ENCODE measurements at places on chromosomes 1 and 21.
A peak's percentile ranks its signal among the peaks of the same experiment; 100 is the strongest.

- no peak for DNase-seq
Observed at GRCh38 chr21:28775071-28775470, 217.6 kb downstream of the LTN1 start.

GRCh38 chr1:5239911-5240310 is 585.5 kb downstream of the AJAP1 start:
- no peak for DNase-seq

GRCh38 chr1:93607814-93608186 is 73.8 kb downstream of the BCAR3 start:
- DNase-seq: peak; percentile 66

- no peak for DNase-seq
Observed at GRCh38 chr1:156586892-156587477, 4.6 kb upstream of the NAXE start.

- peak; percentile 80 for DNase-seq
Observed at GRCh38 chr1:111346089-111346885, 55.6 kb downstream of the CHIA start.

DNA sequence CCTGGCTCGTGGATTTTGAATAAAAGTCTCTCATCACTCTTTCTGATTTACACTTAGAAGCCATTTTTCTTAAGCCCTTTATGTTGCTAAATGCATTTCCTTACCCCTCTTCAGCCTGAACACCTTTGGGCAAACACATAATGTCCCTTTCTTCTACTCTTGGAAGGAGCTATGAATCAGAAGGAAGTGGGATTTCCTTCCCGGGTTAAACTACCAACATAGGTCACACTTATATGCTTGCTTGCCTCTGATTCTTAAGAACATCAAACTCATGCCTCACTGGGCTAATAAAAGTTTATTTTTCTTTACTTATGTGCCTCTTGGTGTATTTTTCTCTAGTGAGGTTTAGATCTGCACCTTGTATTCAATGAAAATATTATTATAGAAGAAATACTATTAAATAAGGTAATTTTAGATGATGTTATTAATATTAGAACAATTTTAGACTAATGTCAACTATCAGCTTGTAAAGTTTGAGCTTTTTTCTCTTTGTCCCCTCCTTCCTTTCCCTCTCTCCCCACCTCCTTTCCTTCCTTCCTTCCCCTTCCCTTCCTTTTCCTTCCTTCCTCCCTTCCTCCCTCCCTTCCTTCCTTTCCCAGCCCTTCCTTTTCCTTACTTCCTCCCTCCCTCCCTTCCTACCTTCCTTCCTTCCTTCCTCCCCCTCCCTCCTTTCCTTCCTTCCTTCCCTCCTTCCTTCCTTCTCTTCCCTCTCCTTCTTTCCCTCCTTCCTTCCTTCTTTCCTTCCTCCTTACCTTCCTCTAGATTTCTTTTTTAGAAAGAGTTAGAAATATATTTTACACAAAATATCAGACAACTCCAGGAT is 66.5 kb upstream of the KCNJ6 start:
- DNase-seq: no peak

GRCh38 chr1:154777154-154777553 is 92.9 kb downstream of the KCNN3 start:
- DNase-seq: no peak

GRCh38 chr1:166978821-166979220 is 3.5 kb upstream of the ILDR2 start:
- DNase-seq: no peak

DNA sequence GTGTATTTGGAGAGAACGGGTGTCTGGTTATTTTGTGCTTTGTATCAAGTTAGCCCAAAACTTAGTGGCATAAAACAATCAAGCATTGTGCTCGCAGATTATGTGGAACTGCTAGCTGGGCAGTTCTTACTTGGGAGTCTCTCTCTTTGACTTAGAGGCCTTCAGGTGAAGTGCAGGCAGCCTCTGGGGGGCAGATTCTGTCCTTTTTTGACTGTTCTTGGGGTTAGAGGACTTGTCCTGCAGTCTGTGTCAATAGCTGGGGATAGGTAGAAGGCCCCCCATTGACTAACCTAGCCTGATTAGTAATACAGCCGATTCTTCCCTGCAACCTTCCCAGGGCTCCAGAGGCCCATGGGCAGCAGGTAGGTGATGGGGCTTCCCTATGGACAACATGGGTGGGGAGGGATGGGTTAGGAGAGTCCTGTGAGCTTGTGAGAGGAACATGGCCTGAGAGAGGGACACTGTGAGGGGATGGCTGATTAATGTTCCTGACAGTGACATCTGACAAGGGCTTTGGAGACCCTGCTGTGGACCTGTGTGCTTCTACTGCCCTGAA is 37.2 kb upstream of the ACOT11 start:
- no peak for DNase-seq

- DNase-seq: no peak
Observed at GRCh38 chr1:19682257-19682656, 17.6 kb downstream of the HTR6 start.

GRCh38 chr1:201074018-201074417 is 38.2 kb downstream of the CACNA1S start:
- DNase-seq: no peak

DNA sequence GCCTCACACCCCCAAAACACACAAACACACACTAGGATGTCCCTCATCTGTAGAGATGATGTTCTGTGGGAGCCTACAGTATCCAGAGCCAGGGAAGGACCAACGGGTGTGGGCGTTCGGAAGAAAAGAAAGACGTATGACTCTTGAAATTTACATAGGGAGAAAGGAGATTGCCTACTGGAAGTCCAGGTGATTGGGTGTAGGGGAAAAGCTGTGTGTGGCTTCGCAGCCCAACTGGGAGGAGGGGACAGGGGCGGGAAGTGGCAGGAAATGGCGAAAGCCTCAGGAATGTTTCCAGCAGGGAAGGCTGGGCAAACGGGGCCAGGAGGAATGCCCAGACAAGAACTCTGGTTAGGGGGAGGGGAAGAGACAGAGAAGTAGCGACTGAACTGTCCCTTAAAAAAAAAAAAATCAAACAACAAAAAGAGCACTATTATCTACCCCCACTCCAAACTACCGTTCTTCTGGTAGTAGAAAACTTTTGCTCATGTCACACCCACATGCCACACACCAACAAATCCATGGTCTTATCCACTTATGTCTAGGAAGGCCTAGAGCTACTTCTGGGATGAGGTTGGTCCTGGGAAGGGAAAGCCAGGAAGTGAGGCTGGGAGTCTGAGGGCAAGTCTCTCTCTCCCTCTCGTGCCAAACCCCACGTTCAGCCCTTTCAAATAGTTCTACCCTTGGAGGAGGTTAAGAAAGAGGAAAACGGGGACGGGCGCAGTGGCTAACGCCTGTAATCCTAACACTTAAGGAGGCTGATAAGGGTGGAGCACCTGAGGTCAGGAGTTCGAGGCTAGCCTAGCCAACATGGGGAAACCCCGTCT is 1.8 kb upstream of the CKS1B start:
- no peak for DNase-seq

DNA sequence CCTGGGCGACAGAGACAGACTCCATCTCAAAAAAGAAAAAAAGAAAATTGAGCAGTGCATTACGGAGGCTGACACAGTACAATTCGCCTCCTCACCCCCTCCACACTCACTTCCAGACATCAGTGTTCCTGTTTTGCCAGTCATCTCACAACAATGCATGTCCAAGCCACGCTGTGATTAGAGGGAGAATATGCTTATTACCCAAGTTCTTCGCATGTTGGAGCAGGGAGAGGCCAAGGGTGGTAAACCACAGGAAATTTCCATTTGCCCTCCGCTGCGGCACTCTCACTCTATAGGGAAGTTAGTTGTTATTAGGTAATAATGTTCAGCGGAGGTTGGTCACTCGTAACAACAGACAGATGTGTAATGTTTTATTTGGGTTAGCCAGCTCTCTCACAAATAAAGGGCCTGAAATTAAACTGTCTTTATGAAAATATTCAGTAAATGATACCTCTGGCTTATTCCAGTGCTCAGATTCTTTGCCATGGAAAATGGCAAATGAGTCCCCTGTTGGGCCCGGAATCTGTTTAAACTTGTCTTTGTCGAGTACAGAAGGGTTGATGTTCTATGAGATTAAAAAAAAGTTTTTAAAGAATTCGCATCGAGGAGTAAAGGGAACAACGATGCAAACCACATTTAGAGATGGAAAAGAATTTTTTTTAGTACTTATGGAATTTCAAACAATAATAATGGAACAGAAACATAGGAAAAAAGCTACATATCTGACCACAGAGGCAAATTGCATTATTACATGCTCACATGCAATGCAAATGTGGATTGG is 33.1 kb downstream of the KCNJ15 start:
- DNase-seq: no peak

GRCh38 chr1:88104236-88104635 is 579.8 kb upstream of the PKN2 start:
- DNase-seq: no peak

- DNase-seq: no peak
Observed at GRCh38 chr1:207789792-207790787, 38.2 kb downstream of the CD46 start.

DNA sequence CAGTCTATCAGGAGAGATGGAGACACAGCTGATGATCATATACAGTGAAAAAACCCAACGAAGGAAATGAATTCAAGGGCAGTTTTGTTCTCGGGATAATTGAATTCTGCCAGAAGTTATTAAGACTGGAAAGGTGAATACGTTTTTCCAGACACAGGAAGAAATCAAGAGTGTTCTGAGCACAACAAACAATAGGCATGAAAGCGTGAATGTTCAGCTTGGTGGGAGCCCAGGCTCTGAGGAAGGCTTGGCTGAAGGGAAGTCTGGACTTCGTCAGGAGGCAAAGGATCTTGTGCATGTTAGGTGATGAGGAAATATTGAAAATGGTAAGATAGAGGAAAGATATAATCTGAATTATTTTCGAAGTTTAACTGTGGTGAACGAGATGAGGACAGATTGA is 50.4 kb downstream of the CYYR1 start:
- DNase-seq: no peak

DNA sequence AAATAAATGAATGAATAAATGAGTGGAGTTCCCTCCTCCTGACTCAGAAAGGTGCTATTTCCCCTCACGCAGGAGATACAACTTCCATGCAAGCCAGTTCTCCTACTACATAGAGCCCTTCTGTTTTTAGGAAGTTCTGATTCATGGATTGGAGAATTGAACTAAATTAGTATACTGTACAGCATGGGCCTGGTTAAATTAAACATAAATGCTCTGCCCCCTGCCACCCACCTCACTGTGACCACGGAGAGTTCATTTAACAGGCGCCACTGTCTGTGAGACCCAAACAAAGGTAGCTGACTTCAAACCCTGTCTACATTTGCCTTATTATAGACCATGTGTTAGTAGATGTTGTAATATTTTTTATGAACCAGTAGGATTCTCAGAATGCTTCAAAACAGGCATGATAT is 9.1 kb upstream of the IRF2BP2 start:
- DNase-seq: no peak

GRCh38 chr1:245428681-245429080 is 273.9 kb downstream of the KIF26B start:
- DNase-seq: no peak

DNA sequence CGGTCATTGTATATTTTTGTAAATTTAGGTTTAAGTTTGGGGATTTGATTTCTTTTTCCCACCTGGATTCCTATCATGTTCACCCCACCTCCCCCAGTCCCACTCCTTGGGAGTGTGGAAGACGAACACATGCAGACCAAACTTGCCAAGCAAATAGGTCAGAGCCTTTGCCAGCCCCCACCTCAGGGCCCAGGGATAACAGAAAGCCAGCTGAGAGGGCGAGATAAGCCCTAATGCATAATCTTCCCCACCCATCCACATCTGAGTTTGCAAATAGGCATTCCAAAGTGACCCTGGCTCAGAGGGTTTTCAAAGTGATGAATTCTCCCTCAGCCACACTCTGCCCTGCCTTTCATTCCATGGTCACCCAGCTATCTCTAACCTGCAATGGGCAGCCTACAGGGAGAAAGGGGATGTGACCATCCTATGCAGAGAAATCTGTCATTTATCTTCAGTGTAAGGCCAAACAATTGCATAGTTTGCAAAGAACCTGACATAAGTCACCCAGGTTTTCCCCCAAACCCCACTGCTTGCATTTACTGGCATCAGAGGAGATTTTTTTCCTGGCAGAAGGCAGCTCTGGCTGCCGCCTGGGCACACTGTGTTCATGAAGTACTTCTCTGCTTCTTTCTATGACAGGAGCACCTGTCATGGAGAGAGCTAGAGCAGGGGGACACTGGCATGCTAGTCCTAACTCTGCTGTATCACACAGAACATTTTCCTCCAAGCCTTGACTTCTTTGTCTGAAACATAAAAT is 69.0 kb upstream of the NFIA start:
- DNase-seq: no peak

- DNase-seq: no peak
Observed at GRCh38 chr1:205800427-205800826, 12.6 kb downstream of the SLC41A1 start.

DNA sequence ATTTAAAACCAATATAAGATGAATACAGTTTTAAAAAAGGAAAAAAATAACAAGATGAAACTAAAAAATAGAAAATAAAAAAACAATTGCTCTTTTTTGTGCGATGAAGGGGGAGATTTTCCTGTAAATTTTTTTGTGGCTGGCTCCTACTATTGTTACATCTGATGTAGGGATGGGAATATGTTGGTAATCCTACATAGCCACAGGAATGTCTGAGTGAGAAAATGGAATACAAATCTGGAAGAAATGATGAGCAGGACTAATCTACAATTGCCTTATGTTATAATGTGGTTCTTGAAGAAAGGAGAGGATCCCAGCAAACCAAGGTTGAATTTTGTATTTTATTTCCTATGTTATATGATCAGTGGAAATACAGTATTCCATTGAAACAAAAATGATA is 40.9 kb downstream of the ATP6V1G3 start:
- DNase-seq: no peak

- DNase-seq: no peak
Observed at GRCh38 chr21:26087223-26087918, 83.2 kb downstream of the APP start.

- no peak for DNase-seq
Observed at GRCh38 chr1:156371553-156372264, 2.7 kb downstream of the RHBG start.

DNA sequence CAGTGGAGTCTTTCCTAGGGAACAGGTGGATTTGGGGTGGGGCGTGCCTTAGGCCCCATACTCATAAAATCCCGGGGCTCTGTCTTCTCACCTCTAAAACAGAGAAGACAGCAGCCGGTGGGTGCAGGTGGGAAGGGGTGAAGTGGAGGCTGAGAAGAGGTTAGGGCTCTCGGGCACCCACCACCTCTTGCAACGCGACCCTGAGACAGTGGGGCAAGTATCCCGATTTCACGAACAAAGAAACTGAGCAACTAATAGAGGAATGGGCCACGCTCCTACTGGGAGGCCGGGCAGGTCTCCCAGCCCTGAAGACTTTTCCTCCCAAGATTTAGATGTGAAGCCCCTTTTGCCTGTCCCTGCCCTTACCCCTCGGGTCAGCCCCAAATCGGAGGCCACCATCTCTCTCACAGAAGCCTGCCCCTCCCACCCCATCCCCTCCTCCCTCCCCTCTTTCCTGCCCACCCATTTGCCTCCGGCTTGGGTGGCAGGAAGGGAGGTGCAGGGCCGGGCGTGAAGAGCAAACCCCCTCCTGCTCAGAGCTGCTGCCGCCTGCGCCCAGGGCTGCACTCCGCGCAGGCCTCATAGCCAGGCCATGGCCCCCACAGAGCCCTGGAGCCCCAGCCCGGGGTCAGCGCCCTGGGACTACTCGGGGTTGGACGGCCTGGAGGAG is at the start of gene GPR25:
Gene GPR25, plus strand, starts transcription at position 536 of the 670 bp plus-strand sequence. Its CDS starts 57 bp downstream, at position 593.
- no peak for DNase-seq

Measured in GM12891 (cell line).